Brain microvascular endothelial cell (primary cell): ENCODE measurements at places on chromosomes 11 and 22.

DNA sequence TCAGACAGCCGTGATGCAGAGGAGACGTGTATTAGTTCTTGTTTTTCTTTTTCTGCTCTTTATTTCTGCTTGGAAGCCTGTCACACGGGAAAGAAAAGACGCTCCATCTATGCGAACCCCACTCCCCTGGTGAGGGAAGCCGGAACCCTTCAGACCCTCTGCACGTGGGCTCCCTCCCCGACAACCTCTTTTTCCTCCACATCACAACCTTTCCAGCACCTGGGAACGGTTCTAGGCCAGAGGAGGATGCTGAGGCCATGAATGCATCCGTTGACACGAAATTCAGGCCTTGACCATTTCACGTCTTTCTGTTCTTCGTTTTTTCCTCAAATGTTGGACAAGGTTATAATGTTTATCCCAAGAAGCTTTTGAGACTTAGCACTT, 85.3 kb upstream of the WNT7B start:
- no peak for DNase-seq

DNA sequence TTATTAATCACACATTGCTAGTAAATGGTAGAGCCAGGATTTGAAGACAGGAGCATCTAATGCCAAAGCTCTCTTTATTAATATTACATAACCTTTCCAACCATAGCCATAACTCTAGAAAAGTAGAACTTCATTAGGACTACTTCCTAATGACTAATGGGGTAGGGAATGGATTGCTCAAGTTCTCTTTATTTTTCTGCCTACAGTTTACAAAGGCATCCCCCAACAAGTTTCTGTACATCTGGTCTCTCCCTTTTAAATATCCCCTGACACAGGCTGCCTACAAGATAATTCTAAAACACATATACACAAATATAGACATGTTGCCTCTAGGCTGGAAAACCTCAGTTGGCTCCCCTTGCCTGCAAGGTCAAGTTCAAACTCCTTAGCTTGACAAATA, 534.9 kb downstream of the SOX6 start:
- no peak for DNase-seq

GRCh38 chr11:47329987-47330931, 22.2 kb downstream of the MYBPC3 start:
- no peak for DNase-seq

- no peak for DNase-seq
Measured at GRCh38 chr11:1254086-1254648, 31.3 kb downstream of the MUC5B start.

DNA sequence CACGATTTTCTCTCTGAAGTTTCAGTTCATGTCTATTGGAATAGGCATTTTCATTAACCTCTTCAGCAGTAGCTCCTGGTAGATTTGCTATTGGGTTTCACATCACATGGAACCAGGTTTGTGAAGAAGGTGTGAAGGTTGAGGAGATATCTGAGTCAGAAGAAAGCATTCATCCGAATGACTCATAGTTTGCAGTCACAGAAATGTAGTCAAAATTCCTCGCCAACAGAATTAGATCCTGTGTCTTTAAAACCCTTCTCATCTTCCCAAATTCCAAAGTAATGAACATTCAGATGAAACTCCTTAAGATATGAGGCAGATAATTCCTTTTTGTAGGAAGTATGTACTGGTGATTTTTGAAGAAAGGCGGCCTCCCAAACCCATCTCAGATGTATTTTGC, 125.0 kb upstream of the LARGE1 start:
- no peak for DNase-seq

GRCh38 chr22:30564045-30564760, 10.3 kb downstream of the GAL3ST1 start:
- DNase-seq = no peak

- DNase-seq = no peak
Measured at GRCh38 chr11:2701230-2701629, 1.4 kb upstream of the KCNQ1OT1 start.

DNA sequence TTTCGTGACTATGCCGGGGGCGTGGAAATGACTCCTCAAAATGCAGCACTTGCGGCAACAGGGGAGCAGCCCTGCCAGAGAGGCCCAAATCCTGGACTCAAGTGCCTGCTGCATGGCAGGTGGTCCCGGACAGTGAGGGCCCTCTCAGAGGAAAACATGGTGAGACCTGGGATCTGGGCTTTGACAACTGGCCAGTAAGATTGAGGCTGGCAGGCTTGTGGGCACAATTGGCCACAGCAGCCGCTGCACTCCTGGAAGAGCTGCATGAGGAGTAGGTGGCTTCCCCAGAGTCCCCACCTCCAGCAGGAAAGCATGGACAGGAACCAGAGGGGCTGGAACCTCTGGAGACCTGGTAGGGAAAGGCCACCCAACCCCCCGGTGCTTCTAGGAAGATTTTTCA, 13.4 kb downstream of the LINC01488 start:
- DNase-seq = no peak
